Germinal center (tissue), 1 donor: ENCODE measurements at places on chromosomes 1 and 21.
A peak's percentile ranks its signal among the peaks of the same experiment; 100 is the strongest.

GRCh38 chr1:184593597-184593996 is 161.1 kb downstream of the EDEM3 start:
- no peak for DNase-seq

DNA sequence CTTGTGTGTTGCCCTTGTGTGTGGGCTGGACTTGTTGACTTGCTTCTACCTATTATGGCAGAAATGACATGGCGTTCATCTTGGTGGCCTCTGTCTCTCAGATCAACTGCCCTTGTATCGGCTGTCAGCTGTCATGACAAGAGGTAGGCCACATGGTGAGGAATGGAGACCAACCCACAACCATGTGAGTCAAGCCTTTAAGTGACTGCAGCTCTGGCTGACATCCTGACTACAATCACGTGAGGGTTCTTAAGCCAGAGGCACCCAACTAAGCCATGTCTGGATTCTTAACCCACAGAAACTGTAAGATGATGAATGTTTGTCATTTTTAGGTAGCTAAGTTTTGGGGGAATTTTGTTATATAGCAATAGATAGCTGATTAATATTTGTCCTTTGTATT is 82.1 kb downstream of the KCND3 start:
- no peak for DNase-seq

GRCh38 chr1:34779526-34779925 is 1.5 kb upstream of the GJB3 start:
- DNase-seq = no peak

DNA sequence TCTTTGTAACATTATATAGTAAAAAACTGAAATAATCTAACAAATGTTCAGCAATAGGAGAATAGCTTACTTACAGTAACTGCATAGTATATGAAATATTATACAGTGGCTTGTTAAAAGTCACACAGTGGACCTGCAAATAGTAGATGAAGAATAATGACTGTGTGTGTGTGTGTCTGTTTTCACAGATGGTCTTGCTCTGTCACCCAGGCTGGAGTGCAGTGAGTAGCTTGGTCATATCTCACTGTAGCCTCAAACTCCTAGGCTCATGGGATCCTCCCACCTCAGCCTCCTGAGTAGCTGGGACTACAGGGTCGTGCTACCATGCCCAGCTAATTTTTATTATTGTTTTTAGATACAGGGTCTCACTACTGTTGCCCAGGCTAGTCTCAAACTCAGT is 67.3 kb upstream of the KIAA1614 start:
- no peak for DNase-seq

DNA sequence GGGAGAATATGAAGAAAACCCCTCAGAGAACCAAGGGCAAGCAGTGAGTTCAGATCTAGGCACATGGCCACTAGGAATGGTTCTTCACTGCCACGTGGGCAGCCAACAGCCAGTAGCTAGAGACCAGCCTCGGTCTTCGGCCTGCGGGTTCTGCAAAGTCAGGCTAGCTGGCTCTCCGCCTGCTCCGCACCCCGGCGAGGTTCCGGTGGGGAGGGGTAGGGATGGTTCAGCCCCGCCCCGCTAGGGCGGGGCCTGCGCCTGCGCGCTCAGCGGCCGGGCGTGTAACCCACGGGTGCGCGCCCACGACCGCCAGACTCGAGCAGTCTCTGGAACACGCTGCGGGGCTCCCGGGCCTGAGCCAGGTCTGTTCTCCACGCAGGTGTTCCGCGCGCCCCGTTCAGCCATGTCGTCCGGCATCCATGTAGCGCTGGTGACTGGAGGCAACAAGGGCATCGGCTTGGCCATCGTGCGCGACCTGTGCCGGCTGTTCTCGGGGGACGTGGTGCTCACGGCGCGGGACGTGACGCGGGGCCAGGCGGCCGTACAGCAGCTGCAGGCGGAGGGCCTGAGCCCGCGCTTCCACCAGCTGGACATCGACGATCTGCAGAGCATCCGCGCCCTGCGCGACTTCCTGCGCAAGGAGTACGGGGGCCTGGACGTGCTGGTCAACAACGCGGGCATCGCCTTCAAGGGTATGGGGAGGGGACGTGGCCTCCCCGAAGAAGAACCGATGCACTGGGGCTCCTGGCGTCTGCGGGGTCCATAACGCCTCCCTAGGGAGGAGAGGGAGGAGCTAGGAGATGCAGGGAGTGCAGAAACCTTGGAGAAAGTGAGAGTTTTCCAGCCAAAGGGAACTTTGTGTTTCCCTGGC is at the start of gene CBR1:
TSS of gene CBR1 (plus strand) at position 312 of the 871 bp plus-strand sequence. CDS start at position 404, 92 bp downstream.
- DNase-seq = peak; percentile 83

DNA sequence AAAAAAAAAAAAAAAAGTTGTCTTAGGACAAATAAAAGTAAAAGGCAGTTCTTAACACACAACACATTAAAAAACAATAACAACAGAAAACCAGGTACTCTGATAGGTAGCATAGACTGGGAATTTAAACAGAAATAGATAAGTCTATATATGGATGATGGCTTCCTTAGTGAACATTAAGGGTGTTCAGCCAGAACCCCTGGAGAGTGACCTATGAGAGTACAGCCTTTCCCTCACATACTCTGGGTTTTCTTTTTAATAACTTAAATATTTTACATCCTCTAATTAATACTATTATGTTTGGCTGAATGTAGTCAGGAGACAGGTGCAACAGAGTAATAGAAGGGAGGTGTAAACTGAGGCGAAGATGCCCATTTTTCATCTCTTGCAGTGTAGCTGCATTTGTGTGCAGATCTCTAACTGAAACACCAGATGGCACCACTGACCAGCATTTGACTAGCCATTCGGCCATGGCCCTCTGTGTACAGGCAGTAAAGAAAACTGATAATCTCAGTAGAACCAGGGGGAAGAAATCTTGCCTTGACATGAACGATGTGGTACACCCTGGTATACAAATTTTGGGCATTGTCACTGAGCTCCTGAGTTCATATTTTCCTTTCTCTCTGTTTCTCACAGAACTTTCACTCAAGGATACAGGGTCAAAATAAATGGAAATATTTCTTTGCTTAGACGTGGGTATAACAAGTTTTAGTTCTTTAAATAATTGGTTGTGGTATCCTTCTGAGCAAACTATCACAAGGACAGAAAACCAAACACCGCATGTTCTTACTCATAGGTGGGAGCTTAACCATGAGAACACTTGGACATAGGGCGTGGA is 7.6 kb downstream of the TTF2 start:
- peak; percentile 35 for DNase-seq

DNA sequence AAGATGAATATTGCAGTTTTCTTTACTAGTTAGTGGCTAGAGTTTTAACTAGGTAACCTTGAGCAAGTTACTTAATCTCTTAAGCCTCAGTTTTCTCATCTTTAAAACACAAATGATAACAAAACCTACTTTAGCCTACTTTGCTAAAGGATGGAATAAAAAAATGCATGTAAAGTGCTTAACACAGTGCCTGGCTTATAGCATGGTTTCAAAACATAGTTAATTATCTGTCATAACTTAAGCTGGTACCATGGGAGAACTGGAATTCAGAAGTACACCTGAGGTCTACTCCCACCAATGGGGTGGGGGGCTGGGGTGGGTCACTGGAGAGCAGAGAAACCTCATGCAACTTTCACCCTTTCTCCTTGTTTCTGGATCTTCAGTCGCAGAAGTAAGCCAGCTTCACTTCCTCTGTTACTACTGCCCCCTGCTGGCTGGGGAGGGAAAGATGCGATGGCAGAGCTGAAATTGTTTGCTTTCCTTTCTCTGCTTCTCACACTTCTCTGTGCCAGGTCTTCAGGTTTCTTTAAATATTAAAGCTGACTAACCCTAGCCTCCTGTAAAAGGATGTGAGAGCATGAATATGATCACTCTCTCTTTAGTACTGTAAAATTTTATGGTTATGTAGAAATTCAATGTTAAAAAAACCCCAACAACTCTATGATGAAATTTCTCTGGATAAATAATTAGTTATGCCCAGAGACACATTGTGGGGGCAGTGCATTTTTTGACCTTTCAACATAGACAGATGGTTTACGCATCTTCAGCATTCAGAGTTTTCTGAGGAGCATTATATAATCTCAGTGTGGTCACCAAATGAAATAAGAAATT is 324.2 kb downstream of the HLX start:
- peak; percentile 66 for DNase-seq
